ENCODE measurements at places on chromosomes 11 and 22. TPM values are rescaled to one million over a fixed set of nuclear protein-coding genes. Genes with fewer than 3 reads are reported as not detected.

Gene MIAT
- polyA plus RNA-seq = 0.86 TPM

Gene CHEK2
- polyA plus RNA-seq = 10.5 TPM

Gene SEC14L2
- polyA plus RNA-seq = 1.1 TPM

Gene MOV10L1
- 0.50 TPM for polyA plus RNA-seq

Gene NCF4
- polyA plus RNA-seq = 3.0 TPM

Gene CREB3L1
- 40.0 TPM for polyA plus RNA-seq

Gene LMO1
- polyA plus RNA-seq = 11.1 TPM

Gene PKNOX2
- 30.0 TPM for polyA plus RNA-seq

Gene ZNF143
- 18.4 TPM for polyA plus RNA-seq

Gene CDC42BPG
- 2.8 TPM for polyA plus RNA-seq

Gene KRTAP5-1
- 2.2 TPM for polyA plus RNA-seq

Gene OR8K1
- polyA plus RNA-seq = not detected

Gene OR5AR1
- not detected for polyA plus RNA-seq

Gene CD3D
- 0.41 TPM for polyA plus RNA-seq

Gene MMP11
- 16.4 TPM for polyA plus RNA-seq

Gene ZBTB16
- polyA plus RNA-seq = 2.6 TPM

Gene TRPM5
- polyA plus RNA-seq = 0.03 TPM

Gene MMP8
- polyA plus RNA-seq = 0.09 TPM

Gene TMEM191B
- not detected for polyA plus RNA-seq

Gene HBB
- not detected for polyA plus RNA-seq

Gene TNNT3
- polyA plus RNA-seq = 3,214 TPM

Gene MMP1
- polyA plus RNA-seq = 0.54 TPM

Gene MUC6
- polyA plus RNA-seq = 0.34 TPM

Gene RPL27A
- 3,325 TPM for polyA plus RNA-seq

Gene CRYAB
- 710 TPM for polyA plus RNA-seq

Gene NAGA
- polyA plus RNA-seq = 16.4 TPM

Gene PYGM
- 230 TPM for polyA plus RNA-seq
